ENCODE measurements at places on chromosomes 16 and 17.

- DNase-seq = no peak
These were observed 181.7 kb upstream of the TBX2 start for GRCh38 chr17:61217878-61218437.

DNA sequence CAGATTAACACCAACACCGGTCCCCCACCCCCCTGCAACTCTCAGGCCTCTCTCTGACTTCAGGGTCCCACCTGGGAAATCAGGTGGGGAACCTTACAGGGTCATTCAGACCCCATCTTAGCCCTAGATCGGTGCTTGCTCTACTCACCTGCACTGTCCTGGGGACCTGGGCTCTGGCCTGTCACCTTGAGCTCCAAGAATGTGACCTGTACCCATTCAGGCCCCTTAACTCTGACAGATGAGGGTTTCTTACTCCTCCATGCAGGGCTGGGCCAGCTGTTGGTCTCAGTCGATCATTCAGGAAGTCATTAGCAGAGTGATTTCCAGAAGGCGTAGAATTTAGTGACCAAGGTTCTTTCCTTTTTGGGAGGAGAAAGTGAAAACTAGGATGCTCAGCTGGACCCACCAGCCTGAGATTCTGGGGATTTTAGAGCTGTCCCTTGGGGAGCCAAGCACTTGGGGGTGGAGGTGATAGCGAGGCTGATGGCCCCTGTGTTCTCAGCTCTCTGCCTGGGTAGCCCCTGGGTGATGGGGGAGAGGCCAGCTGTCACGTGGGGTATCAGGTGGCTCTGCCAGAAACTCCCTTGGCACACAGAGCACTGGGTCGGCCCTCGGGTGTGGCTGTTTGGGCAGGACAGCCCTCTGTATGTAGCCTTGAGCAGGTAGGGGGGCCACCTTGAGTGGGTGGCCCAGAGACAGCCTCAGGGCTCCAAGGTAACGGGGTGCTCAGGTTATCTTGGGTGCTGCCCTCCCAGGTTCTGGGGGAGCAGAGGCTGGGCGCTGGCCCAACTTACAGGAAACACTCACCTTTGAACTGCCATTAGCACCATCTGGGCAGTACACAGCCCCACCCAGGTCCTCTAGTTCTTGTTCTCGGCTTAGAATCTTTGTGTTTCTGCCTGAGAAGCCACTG is 724 bp downstream of the MVP start:
- DNase-seq = peak; percentile 23

DNA sequence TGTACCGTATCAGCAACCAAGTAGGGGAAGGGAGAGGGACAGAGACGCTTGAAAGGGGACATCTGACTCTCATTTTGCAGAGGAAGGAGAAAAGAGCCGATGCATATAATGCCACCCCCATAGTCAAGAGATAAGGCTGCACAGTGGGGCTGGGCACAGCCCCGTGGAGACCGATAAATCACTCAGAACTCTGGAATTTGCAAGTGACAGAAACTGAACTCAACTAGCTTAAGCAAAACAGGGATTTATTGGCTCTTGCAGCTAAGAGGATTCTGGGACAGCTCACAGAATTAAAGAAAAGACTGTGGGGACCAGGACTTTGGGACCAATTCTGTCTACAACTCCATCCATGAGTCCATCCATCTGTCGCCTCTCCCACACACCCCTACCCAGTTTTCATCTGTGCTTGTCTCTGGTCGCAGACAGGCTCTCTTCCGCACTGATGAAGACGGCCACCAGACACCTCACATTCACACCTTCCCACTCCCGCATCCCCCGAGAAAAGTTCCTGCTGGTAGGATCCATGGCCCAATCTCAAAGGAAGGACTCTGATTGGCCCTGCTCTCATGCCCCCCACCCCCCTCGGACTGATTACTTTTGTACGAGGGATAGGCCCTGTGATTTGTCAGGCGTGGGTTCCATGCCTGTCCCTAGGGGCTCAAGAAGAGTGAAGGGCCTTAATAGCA is 105.9 kb upstream of the RPL38 start:
- no peak for DNase-seq

DNA sequence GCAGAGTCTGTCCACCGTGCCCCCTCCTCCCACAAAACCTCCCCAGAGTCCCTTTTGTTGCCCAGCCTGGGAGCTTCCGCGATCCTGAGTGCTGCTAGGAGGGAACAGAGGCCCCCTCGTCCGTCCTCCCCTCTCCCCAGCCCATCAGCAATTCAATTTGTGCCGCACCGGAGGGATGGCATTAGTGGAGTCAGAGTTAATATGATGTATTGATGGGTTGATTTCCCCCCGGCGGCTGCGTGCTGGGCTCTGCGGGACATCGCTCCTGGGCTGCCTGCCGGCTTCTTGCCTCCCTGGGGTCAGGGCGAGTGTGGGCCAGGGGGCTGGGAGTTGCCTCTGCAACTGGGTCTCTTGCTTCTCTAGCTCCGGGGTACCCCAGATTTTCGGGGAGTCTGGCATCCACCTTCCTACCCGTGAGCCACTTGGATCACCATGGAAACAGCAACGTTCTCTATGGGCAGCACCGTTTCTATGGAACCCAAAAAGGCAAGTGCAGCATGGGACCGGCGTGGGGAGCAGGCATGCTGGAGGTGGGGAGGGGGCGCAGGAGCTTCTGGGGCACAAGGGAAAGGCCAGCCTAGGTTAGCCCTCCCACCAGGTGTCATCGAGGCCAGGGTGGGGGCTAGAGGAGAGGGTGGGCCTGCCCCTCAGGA is 42.9 kb downstream of the BAHCC1 start:
- DNase-seq = no peak

GRCh38 chr16:84712801-84713775 is 13.3 kb downstream of the USP10 start:
- DNase-seq = no peak

GRCh38 chr17:43468691-43469139 is 15.1 kb upstream of the DHX8 start:
- DNase-seq = peak; percentile 27

GRCh38 chr17:77164483-77165091 is 23.8 kb downstream of the SEC14L1 start:
- DNase-seq = no peak

DNA sequence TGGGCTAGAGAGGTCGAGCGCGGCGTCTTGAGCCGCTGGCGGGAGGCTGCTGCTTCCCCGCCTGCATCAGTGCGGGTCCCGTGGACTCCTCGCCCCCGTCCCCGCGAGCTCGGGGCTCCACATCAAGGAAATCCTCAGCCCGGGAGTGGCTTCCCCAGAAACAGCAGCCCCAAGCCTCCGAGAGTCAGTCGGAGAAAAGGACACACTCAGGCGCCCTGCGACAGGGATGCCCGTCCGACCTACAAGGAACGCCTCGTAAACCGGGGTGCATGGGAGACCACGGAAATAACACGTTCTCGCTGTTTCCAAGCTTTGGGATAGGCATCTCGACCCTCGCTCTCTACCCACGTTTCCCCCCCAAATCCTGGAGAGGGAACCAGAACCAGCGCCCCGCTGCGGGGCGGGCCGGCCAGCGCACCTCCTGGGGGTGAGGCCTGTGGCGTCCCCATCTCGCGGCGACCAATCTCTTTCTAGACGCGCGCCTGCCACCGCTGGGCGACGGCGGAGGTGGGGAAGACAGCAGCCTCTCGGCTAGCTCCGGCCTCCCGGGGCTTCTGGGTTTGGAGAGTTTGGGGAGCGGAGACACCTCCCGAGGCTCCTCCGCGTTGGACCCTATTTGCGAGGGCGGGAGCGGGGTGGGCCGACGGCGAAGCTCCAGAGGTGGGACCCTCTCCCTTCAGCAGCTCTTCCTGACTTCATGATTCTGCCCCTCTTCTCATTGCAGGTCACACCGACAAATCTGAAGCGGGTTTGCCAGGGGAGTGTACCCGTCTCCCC is 759 bp upstream of the TP53I13 start:
- DNase-seq = no peak

GRCh38 chr16:24769806-24770205 is 40.4 kb downstream of the TNRC6A start:
- DNase-seq = peak; percentile 92

DNA sequence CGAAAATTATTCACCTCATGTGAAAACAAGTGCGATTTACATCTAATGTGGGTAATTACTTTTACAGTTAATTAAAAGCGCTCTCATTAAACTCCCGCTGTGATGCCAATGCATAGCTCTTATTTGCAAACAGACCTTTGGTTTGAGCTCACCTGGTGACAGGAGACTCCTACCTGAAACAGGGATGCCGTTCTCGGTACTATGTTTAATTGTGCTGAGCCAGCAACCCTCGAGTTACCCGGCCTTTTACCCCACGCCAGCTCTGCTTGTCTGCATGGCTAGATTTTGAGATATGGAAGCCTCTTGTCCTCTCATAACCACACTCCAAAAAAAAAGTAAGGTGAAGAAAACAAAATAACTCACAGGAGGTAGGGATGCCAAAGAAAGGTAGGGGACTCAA is 690.4 kb upstream of the RBFOX1 start:
- DNase-seq = no peak

DNA sequence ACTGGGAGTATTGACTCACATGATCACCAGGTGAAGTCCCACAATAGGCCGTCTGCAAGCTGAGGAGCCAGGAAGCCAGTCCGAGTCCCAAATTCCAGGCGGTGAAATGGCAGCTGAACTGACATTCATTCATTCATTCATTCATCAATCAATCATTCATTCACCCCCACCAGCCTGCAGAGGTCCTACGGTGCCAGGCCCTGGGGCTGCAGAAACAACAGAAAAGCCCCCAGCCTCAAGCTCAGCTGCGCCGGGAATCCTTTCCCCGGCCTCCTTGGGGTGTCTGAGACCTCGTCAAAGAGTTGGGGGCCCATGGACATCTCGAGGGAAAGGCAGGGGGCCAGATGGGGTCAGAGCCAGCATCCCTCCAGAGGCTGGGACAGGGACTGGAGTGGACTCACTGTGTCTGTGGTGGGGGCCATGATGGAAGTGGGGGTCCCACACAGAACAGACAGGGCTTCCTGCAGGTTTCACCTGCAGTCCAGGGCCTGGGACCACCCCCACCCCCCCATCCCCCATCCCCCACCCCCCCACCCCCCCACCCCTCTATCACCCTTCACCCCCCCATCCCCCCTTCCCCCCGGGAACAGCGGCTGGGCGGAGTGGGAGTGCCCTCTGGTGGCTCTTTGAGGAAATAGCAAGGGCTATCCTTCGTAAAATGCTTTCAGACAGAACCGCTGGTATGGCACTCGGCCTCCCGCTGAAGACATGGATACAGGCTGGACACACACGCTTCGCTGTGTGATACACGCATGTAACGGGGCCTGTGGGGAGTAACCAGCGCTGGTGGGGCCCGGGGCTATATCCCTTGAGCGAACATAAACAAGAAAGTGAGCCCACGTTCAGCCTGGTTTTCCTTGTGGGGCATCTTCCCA is 8.5 kb upstream of the ZC3H18 start:
- DNase-seq = peak; percentile 55

DNA sequence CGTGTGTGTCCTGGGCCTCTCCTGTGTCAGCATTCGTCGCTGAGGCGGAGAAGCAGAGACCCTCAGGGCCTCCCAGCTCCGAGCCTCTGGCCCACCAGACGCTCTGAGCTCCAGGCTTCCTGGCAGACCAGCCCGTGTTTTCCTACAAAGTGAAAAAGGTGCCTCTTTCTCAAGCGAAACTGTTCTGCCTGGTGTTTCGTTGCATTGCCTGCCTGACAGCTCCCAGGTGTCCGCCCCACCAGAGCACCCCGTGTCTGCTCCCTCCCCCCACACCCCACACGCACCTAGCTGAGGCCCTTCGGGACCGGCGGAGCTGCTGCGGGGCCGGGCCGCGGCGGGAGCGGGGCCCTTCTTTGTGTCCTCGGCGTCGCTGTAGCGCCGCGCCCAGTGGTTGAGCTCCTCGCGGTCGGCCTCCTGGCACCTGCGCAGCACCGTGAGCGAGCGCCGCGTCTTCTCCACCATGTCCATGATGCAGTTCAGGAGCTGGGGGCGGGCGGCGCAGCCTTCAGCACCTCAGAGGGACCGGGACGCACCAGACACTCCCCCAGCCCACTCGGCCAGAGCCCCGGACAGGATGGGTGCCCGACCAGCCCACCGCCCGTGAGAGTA is 14.7 kb upstream of the PABPN1L start:
- no peak for DNase-seq

GRCh38 chr16:88074041-88074440 is 122.8 kb downstream of the BANP start:
- no peak for DNase-seq

DNA sequence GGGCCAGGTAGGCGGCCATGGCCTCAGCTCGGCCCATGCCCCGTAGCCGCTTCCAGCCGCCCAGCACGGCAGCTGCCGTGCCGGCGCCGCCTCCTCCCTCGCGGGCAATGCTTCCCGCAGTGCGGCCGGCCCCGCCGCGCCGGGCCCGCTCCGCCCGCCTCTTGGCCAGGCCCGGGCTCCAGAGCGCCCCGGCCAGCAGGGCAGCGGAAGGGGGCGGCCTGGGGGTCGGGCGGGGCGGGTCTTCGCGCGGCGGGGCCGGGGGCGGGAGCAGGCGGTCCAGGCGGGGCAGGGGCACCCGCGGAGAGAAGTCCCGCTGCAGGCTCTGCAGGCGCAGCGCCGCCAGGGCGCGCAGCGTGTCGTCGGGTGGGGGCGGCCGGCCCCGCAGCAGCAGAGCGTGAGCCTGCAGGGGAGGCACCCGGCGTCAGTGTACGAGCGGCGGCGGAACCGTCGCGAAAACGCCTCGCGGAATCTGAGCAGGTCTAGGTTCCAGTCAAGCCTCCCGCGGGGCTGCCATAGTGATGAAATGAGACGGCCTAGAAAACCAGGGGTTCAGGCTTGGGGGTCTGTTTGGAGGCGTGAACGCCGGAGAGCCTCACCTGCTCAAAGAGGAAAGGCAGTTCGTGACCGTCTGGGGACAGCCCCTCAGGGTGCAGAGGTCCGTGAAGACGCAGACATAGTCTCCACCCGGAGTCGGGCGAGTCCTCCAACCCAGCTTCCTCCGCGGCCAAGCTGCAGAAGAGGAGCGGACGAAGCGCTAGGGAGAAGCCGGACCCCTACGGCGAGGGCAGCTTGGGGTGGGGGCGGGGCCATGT is 6.6 kb downstream of the PLEKHH3 start:
- no peak for DNase-seq

DNA sequence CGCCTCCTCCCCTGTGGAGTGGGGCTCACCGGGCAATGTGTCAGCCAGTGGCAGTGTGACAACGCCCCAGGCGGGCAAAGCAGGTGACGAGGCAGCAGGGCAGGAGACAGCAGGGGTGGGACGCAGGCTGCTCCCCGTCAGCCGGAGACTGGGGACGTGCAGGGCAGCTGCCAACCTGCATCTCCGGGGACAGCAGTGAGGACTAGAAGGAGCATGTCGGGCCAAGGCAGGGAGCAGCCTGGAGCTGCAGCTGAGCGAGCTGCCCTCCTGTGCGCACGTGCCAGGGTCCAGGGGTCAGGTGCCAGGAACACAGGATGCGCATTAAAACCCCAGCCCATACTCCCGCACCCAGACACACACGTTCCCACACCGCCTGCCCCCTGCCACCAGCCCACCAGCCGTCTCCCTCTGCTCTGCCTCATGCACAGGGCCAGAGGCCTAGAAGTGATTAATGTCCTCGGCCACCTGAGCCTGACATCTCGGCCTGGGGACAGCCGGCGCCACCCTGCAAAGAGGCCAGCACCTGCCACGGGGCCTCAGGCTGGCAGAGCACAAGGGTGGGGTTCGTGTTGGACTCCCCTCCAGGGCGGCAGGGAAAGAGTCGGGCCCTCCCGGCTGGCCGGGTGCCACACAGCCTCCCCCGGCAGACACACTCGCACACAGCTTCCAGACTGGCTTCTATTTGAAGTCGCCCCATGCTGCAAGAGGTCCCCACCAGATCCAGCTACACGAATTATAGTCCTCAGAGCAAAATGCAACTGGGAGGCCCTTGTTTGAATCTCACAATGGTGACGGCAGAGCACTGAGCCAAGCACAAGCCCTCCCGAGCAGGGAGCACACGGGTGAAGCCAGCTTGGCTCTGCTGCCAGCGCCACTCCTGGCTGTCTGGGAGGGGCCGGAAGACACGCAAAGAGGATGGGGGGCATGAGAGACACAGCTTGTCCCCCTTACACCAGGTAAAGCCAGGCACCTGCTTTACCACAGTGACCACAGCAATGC is 90.4 kb downstream of the RBFOX3 start:
- DNase-seq = no peak

Data from fibroblast of pulmonary artery (primary cell).